ENCODE measurements at places on chromosomes 3 and 15.

- DNase-seq: no peak
- H3K27ac ChIP-seq: no peak overlapping the region
- no peaks in the 10 kb centered on the region for H3K4me1 ChIP-seq
- peaks cover 11% of the 10 kb centered on the region for H3K36me3 ChIP-seq
- H3K4me3 ChIP-seq: no peak overlapping the region
Observed at GRCh38 chr3:33394403-33395054, 45.7 kb downstream of the UBP1 start.

- H3K27me3 ChIP-seq: no peaks in the 10 kb centered on the region
- H3K36me3 ChIP-seq: peaks cover 2% of the 10 kb centered on the region
- H3K4me3 ChIP-seq: peak overlapping the region; percentile 74
- peak overlapping the region; percentile 97 for H3K27ac ChIP-seq
- peaks cover 72% of the 10 kb centered on the region for H3K4me1 ChIP-seq
- DNase-seq: no peak
Observed at GRCh38 chr15:40098489-40099261, 10.0 kb downstream of the BMF start.

- H3K36me3 ChIP-seq: no peaks in the 10 kb centered on the region
- peaks cover 3% of the 10 kb centered on the region for H3K27me3 ChIP-seq
- no peak overlapping the region for H3K27ac ChIP-seq
- H3K4me1 ChIP-seq: peaks cover 4% of the 10 kb centered on the region
- no peak for DNase-seq
- no peak overlapping the region for H3K4me3 ChIP-seq
Observed at GRCh38 chr3:195563317-195563716, 20.2 kb upstream of the PPP1R2 start.

- H3K4me1 ChIP-seq: peaks cover 3% of the 10 kb centered on the region
- no peaks in the 10 kb centered on the region for H3K27me3 ChIP-seq
- no peak overlapping the region for H3K4me3 ChIP-seq
Observed at GRCh38 chr3:48617559-48617958, 4.0 kb downstream of the TMEM89 start.

GRCh38 chr3:169545606-169546005 lies 117.9 kb downstream of the MECOM start:
- H3K36me3 ChIP-seq: no peaks in the 10 kb centered on the region
- peaks cover 3% of the 10 kb centered on the region for H3K4me1 ChIP-seq
- H3K27ac ChIP-seq: no peak overlapping the region
- no peak overlapping the region for H3K4me3 ChIP-seq

- peaks cover 20% of the 10 kb centered on the region for H3K36me3 ChIP-seq
- H3K4me3 ChIP-seq: no peak overlapping the region
- H3K27ac ChIP-seq: no peak overlapping the region
Observed at GRCh38 chr15:52379395-52380106, 83.9 kb upstream of the MYO5C start.
